Immature natural killer cell (primary cell): ENCODE measurements at places on chromosomes 6 and 20.

DNA sequence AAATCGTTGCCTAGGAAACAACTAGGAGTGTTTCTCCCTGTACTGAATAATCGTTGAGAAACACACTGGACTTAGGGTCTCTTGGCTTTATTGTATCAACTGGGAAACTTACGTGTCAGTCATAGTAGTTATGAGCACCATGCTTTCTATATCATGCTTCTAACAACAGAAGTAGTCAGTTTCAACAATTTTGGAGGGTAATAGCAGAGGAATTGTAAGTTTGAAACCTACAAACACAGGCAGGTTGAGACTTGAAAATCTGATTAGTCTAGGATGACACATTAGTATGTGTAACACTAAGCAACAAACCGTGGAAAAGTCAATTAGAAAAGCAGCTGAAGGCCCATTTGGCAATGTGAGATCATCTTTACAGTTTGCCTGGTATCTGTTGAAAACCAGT lies 43.9 kb upstream of the FABP7 start:
- DNase-seq, result no peak
- H3K4me3 ChIP-seq, result no peak overlapping the region
- H3K36me3 ChIP-seq, result no peaks in the 10 kb centered on the region
- H3K4me1 ChIP-seq, result no peaks in the 10 kb centered on the region
- H3K27ac ChIP-seq, result no peak overlapping the region

DNA sequence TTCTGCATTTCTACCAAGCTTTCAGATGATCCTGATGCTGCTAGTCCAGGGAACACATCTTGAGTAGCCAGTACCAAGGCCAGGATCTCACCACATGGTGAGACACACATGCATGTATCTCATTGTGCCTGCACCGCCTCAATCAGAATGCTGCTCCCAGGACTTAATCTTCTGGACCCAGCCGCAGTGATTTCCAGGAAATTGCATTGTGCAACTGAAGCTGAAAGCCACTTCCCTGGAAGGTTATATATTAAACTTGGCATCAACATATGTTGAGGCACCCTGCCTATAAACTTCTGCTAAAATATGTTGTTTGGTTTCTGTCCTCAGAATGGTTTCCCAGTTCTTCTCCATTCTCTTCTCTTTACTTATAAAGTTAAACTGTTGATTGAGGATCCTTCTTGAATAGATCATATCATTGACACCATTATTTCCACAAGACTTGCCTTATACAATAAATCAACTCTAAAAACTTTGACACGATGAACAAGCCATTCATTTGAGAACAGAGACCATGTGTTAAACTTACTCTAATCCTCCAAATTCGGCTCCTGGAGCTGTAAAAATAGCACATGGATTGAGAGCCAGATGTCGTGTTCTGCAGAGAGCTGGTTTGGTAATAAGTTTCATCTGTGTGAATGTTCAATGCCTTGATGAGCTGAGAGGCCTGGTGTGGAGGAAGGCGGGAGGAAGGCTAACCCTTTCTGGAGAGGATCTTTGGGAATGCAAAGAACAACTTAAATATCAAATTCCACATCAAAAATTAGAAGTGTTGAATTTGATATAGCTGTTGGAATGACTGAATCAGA lies 65.0 kb upstream of the PCSK2 start:
- H3K4me1 ChIP-seq, result no peaks in the 10 kb centered on the region
- no peak overlapping the region for H3K4me3 ChIP-seq
- H3K36me3 ChIP-seq, result no peaks in the 10 kb centered on the region
- DNase-seq, result no peak
- no peaks in the 10 kb centered on the region for H3K27me3 ChIP-seq

DNA sequence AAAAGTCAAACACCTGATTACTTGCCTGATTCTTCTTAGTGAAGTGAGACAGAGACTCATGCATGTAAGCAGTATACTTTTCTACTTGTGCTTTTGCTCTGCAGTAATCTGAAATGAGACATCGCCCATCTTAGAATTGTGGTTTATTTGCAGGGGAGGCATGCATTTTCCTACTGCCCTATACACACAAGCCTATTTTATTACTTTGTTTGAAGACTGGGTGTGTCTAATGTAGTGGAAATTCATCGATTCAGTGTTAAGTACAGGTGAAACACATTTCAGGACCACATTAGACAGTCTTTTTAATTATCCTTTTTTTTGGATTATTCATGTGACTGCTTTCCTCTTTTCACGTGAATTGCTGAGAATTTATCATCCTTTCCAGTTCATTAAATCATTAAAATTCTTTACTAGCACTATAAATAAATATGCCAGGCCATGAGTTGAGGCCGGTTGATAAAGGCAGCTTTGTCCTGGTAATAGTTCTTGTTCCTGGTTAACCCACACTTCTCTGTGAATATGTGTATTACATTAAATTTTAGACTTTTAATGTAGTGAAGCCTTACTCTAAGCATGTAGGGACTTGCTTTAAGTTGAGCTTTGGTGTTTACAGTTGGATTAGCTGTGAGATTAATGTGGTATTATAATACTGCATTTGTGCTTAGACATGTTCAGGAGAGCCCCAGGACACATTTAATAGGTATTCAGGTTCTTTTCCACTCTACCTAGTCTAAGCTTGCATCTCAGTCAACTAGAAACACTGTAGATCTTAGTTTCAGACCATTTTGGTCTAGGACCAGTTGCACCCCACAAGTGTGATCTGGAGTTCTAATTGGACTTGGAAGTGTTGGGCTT lies 10.8 kb upstream of the BTBD3 start:
- peaks cover 3% of the 10 kb centered on the region for H3K4me1 ChIP-seq
- H3K27ac ChIP-seq, result no peak overlapping the region
- no peaks in the 10 kb centered on the region for H3K36me3 ChIP-seq
- H3K27me3 ChIP-seq, result no peaks in the 10 kb centered on the region
- DNase-seq, result no peak
- no peak overlapping the region for H3K4me3 ChIP-seq

GRCh38 chr6:124795643-124796463 lies 166.4 kb upstream of the RNF217 start:
- H3K4me3 ChIP-seq, result no peak overlapping the region
- no peak overlapping the region for H3K27ac ChIP-seq
- H3K36me3 ChIP-seq, result no peaks in the 10 kb centered on the region
- H3K27me3 ChIP-seq, result peaks cover 3% of the 10 kb centered on the region
- no peak for DNase-seq
- no peaks in the 10 kb centered on the region for H3K4me1 ChIP-seq

GRCh38 chr6:85797993-85798392 lies 155.3 kb upstream of the SYNCRIP start:
- H3K4me1 ChIP-seq, result no peaks in the 10 kb centered on the region
- no peak for DNase-seq
- H3K4me3 ChIP-seq, result no peak overlapping the region
- H3K27me3 ChIP-seq, result peaks cover 3% of the 10 kb centered on the region

- peaks cover 19% of the 10 kb centered on the region for H3K27me3 ChIP-seq
- no peak overlapping the region for H3K4me3 ChIP-seq
- H3K27ac ChIP-seq, result no peak overlapping the region
These were observed 82.2 kb upstream of the FOXP4 start for GRCh38 chr6:41464019-41464418.

GRCh38 chr6:44254191-44255104 lies 2.9 kb downstream of the SLC35B2 start:
- peak overlapping the region; percentile 40 for H3K27ac ChIP-seq
- no peak overlapping the region for H3K4me3 ChIP-seq
- no peak for DNase-seq
- H3K27me3 ChIP-seq, result peaks cover 25% of the 10 kb centered on the region

DNA sequence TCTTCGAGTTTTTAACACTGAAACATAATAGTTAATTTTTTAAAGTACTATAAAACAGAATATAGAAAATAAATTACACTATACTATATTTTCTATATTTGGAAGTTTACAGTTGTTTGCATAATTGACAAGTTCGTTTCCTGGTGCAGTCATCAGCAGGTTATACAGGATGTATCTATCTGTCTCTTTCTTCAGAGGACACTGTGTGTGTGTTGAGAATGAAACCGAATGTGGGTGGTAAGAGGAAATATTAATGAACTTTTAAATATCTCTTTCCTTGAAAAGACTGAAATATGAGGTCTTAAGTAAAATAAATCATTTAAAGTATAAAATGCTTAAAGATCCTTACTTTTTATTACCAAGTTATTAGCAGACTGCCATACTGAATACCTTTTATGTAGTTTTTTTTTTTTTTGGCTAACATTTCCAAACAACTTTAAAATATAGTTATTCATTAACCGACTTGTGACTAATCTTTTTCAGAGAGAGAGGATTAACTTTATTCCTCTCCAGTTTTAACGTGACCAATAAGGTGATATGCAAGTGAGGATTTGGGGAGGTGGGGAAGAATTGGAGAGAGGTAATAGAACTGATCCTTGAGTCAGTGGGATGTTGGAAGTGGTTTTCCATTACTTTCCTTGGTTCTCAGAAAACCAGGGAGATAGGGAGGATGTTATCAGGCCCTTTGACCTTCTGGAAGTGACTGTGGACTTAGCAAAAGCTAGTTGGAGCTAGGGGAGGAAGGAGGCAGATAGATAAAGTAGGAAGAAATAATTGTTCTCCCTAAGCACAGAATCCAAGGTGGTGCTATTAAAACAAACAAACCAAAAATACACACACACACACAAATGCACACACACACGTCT lies 380.0 kb upstream of the FLRT3 start:
- no peaks in the 10 kb centered on the region for H3K27me3 ChIP-seq
- H3K4me3 ChIP-seq, result no peak overlapping the region
- H3K36me3 ChIP-seq, result peaks cover 5% of the 10 kb centered on the region
- DNase-seq, result no peak
- H3K27ac ChIP-seq, result no peak overlapping the region
- H3K4me1 ChIP-seq, result no peaks in the 10 kb centered on the region

GRCh38 chr6:82959385-82959941 lies 106.2 kb downstream of the UBE3D start:
- H3K4me1 ChIP-seq, result no peaks in the 10 kb centered on the region
- H3K4me3 ChIP-seq, result no peak overlapping the region
- H3K27me3 ChIP-seq, result no peaks in the 10 kb centered on the region
- no peak overlapping the region for H3K27ac ChIP-seq

DNA sequence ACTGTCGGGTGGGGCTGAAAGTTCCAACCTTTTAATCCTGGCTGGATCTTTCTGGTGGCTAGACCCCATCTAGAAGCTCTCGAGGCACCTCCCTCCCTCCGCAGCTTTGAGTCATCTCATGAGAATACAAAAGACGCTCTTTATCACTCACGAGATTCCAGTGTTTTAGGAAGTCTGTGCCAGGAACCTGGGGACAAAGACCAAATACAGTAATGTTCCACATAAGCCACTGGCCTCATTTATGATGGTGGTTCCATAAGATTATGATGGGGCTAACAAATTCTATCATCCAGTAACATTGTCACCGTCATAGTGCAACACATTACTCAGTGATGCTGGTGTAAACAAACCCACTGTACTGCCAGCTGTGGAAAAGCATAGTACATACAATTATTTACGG lies 48.7 kb downstream of the NCOA7 start:
- H3K4me3 ChIP-seq, result no peak overlapping the region
- no peaks in the 10 kb centered on the region for H3K36me3 ChIP-seq
- no peak overlapping the region for H3K27ac ChIP-seq
- H3K27me3 ChIP-seq, result no peaks in the 10 kb centered on the region
- DNase-seq, result no peak

DNA sequence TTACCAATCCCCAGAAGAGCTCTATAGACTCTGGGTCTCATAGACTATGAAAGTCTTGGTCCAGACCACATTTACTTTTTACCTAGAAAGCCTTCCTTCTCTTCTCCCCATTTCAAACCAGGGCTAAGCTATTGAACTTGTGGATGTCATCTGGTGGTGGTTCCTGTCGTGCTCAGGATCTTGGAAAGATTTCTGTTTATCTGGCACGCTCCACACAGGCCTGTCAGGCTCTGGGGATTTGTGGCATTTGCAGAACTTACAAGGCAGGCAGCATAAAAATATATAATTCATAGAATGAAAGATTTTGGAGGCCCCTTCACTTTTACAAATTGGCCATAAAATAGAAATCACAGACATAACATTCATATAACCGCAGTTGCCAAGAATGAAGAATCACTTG lies 188.1 kb downstream of the UST start:
- DNase-seq, result no peak
- H3K4me3 ChIP-seq, result no peak overlapping the region
- H3K27me3 ChIP-seq, result no peaks in the 10 kb centered on the region

DNA sequence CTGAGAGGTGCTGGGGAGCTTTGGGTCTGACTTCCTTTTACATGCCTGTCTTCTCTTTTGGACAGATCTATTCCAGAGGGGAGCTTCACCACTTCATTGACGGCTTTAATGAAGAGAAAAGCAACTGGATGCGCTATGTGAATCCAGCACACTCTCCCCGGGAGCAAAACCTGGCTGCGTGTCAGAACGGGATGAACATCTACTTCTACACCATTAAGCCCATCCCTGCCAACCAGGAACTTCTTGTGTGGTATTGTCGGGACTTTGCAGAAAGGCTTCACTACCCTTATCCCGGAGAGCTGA lies 13.1 kb downstream of the PRDM1 start:
- H3K27me3 ChIP-seq, result peaks cover 16% of the 10 kb centered on the region
- peak overlapping the region; percentile 94 for H3K4me3 ChIP-seq
- H3K4me1 ChIP-seq, result peaks cover 71% of the 10 kb centered on the region
- H3K36me3 ChIP-seq, result peaks cover 32% of the 10 kb centered on the region
- no peak for DNase-seq

DNA sequence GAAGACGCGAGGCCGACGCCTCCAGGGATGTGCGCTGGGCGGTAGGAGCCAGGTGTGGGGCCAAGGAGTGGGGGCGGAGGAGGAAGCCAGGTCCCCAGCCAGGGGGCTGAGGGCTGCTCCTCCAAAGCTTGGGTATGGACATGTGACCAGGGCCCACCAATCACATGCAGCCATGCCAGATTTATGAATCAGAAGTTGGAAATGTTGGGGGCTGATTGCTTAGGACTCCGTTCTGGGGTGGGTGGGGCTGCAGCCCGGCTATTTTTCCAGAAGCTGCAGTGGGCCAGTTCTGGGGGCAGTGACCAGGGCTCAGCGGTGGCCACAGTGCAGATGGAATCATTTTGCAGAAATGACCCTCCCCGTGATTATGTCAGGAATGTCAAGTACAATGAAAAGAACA lies 96.0 kb downstream of the CEBPB start:
- no peak for DNase-seq
- H3K4me1 ChIP-seq, result peaks cover 8% of the 10 kb centered on the region
- H3K27ac ChIP-seq, result no peak overlapping the region

DNA sequence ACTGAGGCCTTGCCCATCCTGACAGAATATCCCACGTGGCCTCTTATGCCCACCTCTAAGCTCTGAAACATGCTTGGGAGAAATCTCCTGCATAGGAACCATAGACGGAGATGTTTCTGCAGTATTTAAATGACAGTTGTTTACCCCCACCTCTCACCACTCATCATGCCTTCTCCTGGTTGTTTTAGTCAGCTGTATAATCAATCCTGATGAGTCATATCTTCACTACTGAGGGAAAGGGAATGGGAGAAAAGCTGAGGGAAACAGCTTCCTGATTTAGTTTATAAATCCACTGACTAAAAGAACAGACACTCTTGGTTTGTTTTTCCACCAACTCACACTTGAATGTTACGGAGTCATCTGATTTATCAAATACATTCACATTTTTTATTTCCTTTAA lies 113.2 kb upstream of the TENT5A start:
- no peaks in the 10 kb centered on the region for H3K36me3 ChIP-seq
- DNase-seq, result no peak
- no peaks in the 10 kb centered on the region for H3K4me1 ChIP-seq
- H3K4me3 ChIP-seq, result no peak overlapping the region
- H3K27me3 ChIP-seq, result no peaks in the 10 kb centered on the region
- no peak overlapping the region for H3K27ac ChIP-seq
